ENCODE measurements at places on chromosomes 16 and 17. TPM values are rescaled to one million over a fixed set of nuclear protein-coding genes. Genes with fewer than 3 reads are reported as not detected.

KRT25 gene
- not detected for total RNA-seq

SPOP gene
- total RNA-seq: 24.0 TPM

BCL6B gene
- total RNA-seq: under 0.01 TPM

CDK3 gene
- total RNA-seq: 2.4 TPM

GGT6 gene
- total RNA-seq: not detected

CNTNAP1 gene
- 9.8 TPM for total RNA-seq
